ENCODE measurements at places on chromosomes 16 and 17.

DNA sequence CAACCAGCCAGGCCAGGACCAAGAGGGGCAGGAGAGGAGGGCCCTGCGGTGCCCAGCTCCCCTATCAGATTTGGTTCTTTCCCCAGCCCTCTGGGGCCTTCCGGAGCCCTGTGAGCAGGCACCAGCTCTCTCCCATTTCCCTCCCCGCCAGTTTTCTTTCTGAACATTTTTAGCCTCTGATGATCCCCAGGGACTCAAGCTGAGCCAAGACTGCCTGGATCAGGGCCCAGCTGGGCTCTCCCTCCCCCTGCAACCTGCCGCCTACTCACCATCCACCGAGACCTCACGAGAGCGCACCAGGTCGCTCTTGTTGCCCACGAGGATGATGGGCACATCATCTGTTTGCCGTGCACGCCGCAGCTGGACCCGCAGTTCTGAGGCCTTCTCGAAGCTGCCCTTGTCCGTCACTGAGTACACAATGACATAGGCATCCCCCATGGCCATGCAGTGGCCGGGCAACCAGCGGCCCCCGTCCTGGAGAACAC, 2.0 kb downstream of the RRAD start:
- DNase-seq, result no peak

DNA sequence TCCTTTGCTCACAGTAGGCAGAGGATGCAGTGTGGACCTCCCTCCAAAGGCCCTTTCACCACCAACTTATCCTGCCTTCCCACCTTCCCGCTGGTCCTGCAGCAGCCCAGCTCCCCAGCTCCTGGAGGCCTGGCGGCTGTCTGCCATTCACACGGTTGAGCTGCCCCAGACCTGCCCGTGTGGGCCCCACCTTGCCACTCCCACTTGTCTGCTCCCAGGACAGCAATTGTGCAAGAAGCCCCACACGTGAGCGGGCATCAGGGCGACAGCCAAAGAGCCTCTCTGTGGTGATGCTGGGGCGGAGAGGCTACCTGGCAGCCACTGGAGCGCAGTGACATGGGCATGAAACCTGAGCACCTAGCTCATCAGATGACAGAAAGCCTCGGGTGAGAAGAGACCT, 248.6 kb upstream of the MAF start:
- DNase-seq, result no peak

GRCh38 chr17:4534928-4535666, 20.1 kb downstream of the MYBBP1A start:
- DNase-seq, result no peak

- DNase-seq, result no peak
Measured at GRCh38 chr17:40291281-40291664, 3.6 kb downstream of the CDC6 start.

DNA sequence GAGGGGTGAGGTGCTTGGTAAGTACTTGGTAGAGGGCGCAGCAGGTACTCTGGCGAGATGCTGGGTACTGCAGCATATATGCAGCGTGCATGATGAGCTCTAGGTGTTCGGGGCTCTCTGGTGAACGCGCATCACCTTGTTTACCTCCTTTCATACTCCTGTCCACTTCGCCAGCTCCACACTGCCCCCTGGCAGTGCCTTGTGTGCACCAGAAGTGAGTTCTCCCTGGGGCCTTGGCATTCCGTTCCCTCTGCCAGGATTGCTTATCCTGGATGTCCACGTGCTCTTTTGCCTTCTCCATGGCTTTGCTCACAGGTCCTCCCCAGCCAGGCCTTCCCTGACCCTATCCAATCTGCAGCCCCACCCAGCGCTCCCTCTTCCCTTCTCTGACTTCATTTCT, 154.2 kb downstream of the MRM1 start:
- peak; percentile 39 for DNase-seq

GRCh38 chr16:88527186-88527936, 42.8 kb upstream of the ZC3H18 start:
- DNase-seq, result peak; percentile 53

GRCh38 chr16:69620573-69620972, 54.8 kb downstream of the NFAT5 start:
- no peak for DNase-seq

All from activated T-cell treated with anti-CD3 and anti-CD28 coated beads for 48 hours (primary cell).